ENCODE measurements at places on chromosomes 13 and 19.

DNA sequence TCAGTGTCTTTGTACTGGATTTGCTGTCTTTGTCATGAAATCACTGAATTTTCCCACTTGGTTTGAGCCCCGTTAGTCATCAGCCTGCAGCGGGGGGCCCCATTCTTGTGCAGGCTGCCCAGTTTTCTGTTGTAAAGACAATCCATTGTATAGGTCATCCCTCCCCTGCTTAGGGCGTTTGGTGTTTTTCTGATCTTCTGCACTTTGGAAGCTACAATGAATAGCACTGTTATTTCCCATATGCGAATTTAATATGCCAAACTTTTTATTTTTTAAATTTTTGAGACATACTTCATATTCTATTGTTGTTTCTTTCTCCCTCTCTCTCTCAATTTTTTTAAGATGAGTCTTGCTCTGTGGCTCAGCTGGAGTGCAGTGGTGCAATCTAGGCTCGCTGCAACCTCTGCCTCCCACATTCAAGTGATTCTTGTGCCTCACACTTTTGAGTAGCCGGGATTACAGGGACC, 9.0 kb downstream of the SLC27A1 start:
- DNase-seq, result no peak

DNA sequence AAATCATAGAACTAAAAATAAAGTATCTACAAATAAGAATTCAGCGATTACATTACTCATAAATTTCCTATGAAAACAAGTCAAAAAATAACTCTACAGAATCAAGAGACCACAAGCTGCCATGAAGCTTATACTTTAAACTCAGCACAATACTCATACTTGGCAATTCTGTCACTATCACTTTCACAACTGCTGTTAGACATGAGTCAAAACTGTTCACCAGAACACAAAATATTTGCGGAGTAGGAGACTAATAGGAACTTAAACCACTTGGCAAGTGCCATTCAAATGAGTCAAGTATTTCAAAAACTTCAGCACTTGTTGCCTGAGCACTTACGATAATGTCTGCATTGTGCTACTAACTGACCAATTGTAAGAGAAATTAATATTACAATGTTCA, 387.8 kb upstream of the GPC6 start:
- DNase-seq, result no peak

GRCh38 chr19:12828494-12828893, 5.9 kb downstream of the RTBDN start:
- no peak for DNase-seq

DNA sequence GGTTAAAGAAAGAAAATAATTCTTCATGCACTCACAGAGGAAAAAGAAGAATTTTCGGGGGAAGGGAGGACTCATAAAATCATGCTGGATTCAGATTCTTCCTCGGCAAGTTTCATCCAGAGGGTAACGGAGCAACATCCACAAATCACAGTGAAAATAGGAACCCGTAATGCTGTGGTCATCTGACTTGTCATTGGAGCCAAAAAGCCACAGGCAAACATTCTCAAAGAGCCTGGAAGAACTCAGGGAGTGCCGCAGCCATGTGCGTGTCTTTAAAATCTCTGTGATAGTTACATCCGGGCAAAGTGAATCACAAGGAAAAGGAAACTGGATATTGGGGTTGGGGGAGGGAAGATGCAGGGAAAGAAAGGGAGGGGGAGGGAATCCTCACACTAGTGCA, 33.0 kb upstream of the VSTM2B start:
- DNase-seq, result no peak

DNA sequence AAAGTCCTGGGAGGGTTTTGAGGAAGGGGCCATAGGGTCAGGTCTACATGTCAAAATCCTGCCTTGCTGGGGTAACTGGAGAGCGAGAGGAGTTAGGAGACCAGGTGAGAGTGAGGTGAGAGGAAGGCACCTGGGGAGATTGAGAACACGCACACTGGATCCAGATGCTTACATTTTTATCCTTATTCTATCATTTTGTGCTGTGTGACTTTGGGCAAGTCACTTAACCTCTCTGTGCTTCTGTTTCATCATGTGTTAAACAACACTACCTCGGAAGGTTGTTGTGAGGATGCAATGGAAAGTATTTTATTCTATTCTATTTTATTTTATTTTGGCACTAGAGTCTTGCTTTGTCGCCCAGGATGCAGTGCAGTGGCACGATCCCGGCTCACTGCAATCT, 3.5 kb downstream of the C19orf81 start:
- no peak for DNase-seq

DNA sequence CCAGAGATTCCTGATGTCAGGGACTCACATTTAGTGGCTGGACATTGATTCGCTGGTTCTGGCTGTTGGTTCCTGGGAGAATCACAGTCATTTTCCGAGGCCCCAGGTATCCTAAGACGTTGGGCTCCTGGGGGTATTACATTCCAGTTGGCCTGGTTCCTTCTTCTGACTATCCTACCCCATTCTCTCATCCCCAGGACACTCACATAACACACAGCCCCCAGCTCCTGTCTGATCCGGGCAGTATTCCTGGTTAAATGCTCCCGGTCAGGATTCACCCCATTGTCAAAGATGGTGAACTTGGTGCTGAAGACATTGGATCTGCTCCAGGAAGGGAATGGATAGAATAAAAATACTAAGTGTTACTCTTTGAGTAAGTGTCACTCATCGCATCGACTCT, 11.5 kb downstream of the PPP1R15A start:
- DNase-seq, result no peak

- DNase-seq, result no peak
Observed at GRCh38 chr13:65660731-65661130, 1569.4 kb downstream of the PCDH9 start.

GRCh38 chr19:18718015-18718526, 34.6 kb downstream of the CRTC1 start:
- DNase-seq, result no peak

DNA sequence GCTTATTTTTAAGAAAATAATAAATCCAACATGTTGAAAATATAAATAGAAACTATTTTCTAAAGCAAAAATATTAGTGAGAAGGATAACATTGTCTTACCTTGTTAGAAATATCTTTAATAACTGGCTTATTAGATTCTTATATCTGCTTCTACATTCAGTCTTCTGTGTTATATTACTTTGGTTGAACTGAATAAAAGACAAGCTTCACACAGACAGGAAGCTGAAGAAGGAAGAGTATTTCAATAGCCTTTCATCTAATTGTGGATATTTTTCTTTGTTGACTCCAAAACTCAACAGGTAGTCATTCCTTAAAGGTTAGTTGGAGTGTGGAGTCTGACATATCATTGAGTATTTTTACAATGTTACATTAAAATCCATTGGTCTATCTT, 10.9 kb downstream of the SETDB2 start:
- no peak for DNase-seq

DNA sequence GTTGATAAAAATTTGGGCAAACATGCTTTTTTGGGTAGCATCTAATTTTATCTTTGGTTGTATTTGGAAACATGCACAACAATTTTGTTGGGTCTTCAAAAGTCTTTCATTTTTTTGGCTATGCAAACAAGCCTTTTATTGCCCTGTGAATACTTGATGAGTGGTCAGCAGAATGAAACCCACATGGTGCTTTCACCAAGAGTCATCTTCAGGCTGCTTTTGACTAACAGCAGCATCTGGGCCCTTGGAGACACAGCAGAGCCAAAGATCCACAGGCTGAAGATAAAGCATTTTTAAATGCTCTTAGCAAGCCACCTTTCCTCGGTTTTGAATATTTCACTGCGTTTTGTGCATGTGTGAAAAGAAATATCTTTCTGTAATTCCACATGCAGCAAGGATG, 154.9 kb downstream of the FGF9 start:
- no peak for DNase-seq

DNA sequence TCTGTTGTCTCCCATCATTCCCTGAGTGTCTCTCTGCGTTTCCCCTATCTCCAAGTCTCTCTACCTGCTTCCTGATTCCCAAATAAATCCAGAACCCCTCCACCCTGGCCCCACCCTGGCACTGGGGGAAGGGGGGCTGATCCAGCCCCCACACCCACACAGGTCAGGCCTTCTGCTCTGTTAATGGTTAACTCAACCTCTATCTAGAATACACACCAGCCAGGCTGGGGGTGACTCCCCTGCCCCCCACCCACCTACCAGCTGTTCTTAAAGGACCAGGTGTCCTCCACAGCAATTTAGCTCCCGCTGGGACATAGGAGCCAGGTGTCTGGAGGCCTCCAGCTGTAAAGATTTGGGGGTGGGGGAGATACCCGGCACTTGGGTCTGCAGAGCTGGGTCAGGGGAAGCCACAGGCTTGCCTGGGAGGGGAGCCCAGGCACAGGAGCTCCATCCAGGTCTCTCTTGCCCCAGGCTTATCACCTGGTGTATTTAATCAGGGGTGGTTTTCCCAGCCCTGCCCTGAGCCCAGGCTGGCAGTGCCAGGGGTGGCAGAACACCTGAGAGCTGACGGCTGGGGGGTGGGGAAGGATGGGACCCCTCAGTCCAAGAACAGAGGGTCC, 3.9 kb downstream of the IRF2BP1 start:
- peak; percentile 31 for DNase-seq

GRCh38 chr19:16000024-16000663, 51.3 kb downstream of the OR10H4 start:
- no peak for DNase-seq

GRCh38 chr13:109448629-109449028, 337.8 kb downstream of the IRS2 start:
- DNase-seq, result no peak

DNA sequence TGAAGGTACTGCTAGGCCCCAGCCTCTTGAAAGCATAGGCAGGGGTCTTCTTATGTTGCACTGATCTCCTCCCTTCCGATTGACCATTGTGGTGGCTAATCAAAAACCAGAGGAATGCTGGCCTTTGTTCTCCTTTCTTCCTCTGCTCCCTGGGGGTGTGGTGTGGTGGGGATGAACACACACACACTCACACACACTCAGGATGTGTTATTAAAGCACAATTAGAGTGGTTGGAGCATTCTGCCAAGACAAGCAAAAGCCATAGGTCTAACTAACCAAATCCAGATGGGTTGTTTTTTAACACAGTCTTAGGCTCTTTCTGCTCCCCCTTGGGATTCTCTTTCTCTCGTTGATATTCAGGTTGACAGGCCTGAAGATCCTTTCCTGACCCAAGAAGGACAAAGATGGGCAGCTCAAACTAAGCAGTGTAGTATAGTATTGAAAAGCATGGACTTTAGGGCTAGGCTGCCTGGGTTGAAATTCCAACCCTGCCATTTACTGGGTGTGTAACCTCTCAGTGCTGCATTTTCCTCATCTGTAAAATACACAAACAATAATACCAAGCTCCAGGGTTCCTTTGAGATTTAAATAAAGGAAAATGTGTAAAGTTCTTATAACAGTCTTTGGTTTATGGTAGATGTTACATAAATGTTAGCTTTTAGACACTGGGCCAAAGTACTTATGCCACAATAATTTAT, 25.5 kb upstream of the DGKH start:
- DNase-seq, result no peak

- DNase-seq, result no peak
Observed at GRCh38 chr19:13770013-13770635, 4.1 kb upstream of the C19orf53 start.

- peak; percentile 56 for DNase-seq
Observed at GRCh38 chr13:94345374-94346195, 133.9 kb downstream of the DCT start.

DNA sequence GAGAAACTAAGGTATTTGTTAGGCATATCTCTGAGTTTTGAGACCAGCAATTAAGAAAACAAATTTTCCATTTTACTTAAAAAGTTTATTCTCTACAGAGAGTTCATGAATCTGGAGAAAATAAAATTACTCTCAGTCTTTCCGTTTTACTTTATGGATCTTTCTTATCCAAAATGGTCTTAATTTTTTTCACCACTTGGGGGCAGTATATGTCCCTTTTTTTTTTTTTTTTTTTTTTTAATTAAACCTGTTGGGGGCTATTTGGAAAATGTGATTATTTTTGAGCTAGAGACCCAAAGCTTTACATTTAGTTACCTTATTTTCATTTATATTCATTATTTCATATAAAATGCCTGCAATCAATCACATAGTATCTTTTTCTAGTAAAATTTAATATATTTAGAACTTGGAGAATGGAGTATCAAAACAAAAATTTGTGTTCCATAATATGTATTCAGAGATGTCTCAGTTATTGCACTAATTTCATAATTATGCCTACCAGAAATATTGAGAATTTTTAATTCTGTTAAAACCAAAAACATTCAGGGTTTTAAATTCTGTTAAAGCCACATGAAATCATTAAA, 27.1 kb downstream of the PIBF1 start:
- DNase-seq, result no peak
